BJ (cell line): ENCODE measurements at places on chromosomes 13 and 19.
A peak's percentile ranks its signal among the peaks of the same experiment; 100 is the strongest.

GRCh38 chr13:24362435-24362952 lies 53.1 kb downstream of the C1QTNF9 start:
- DNase-seq: no peak

- DNase-seq: no peak
Observed at GRCh38 chr13:113735194-113735593, 23.8 kb upstream of the TMEM255B start.

DNA sequence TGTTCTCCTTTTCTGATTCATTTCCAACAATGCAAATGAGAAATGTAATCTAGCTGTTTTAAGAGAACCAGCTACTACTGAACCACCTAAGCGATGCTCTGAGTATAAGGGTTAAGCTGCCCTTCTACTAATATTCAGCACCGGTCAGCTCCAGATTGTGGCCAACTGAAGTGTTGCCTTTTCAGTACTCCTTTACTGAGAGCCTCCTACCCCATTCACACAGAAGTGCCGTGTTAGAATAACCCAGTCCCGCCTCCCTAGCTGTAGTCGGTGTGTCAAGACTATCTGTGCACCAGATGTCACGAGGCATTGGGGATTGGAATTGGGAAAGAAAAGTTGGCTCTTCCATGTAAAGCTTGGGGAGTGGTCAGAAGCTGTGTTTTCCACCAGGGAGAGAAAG lies 45.4 kb downstream of the FAM124A start:
- DNase-seq: no peak

- DNase-seq: no peak
Observed at GRCh38 chr13:31093145-31093885, 68.4 kb downstream of the HSPH1 start.

GRCh38 chr19:3980353-3981251 lies 4.7 kb downstream of the EEF2 start:
- DNase-seq: no peak

GRCh38 chr19:47302249-47302648 lies 7.4 kb upstream of the C5AR1 start:
- DNase-seq: no peak

GRCh38 chr13:37173214-37173613 lies 67.8 kb upstream of the CSNK1A1L start:
- DNase-seq: peak; percentile 86

DNA sequence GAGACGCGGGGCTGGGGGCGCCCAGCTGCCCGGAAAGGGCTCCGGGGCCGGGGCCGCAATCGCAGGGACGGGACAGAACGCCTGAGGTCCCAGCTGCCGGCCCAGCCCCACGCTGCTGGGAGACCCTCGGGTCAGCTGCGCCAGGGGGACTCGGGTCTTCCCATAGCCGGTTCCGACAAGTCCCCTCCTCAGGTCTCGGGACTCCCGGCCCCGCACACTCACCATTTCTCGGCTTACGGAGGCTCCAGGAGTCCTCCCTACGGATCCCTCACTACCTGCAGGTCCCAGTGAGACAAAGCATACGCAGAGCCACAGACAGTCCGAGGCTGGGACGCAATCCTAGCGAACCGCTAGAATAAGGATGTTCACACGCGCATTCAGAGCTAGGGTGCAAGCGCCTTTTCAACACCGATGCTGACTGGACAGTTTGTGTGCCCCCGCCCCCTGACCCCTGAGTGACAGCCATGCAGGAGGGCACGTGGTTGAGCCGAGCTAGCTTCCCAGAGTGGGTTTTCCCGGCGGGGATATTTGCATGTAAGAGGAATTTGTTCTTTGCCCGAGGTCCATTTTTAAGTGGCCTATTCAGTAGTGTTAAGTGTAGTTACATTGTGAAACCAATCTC lies 13.6 kb downstream of the ZNF490 start:
- no peak for DNase-seq

DNA sequence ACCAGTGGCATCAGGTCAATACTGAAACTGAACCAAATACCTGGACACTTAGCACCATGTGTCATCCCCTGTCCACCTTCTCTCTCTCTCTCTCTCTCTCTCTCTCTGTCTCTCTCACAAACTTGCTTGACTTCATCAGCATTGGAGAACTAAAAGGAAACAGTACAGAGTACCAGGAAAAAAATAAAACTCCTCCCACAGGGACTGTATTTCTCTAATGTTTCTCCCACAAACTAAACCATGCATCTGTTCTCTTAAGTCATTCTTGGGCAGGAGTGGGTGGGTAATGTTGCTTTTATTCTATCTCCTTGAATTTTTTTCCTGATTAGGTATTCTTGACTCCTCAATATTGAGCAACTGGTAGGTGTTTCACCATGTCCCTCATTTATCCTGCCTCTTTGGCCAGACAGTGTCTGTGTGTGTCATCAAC lies 112.9 kb upstream of the CACNA1A start:
- DNase-seq: peak; percentile 23

DNA sequence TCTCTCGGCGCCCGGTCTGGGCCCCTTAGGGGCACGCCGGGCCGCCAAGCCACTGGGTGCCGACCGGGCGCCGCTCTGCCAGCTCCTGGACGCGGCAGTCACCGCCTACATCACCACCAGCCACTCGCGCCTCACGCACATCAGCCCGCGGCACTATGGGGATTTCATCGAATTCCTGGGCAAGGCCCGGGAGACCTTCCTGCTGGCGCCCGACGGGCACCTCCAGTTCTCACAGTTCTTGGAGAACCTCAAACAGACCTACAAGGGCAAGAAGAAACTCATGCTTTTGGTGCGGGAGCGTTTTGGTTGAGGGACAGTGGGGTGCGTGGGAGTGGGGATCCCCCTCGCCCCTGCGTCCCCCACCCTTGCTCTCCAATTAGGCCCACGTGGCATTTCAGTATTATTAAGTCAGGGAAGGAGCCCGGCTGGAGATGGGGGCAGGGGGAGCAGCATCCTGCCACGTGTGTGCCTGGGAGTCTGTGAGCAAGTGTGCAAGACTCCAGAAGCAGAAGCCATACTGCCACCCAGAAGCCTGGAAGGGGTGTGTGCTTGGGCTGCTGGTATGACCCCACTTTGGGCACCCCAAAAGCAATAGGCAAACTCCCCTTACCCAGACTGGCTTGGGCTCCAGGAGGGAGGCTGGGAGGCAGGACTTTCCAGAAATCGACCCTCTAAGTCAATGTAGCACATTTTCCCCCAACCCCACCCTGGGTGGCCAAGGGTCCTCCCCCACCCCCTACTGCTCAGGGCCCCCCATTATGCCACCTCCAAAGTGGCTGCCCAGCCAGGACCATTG lies 35.7 kb downstream of the ZSWIM4 start:
- DNase-seq: no peak

- no peak for DNase-seq
Observed at GRCh38 chr13:30763786-30764413, 28.6 kb downstream of the ALOX5AP start.
